ENCODE measurements at places on chromosomes 12 and 14.

DNA sequence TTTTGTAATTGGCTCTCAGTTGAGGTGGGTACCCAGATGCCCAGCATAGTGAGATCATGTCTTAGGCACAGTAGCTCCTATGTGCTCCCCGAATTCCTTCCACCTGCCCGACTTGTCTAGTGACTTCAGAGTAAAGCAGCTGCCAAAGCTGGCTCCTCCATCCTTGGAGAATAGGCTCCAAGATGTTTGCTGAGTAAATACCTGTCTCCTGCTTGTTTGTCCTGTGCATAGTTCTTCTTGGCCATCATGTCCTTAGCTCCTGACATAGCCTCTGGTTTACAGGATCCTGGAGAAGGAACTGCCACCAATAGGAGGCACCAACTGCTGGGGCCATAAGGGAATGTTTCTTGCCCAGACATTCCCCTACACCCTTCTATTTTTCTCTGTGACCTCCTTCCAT lies 52.6 kb upstream of the CISTR start:
- no peak for DNase-seq

DNA sequence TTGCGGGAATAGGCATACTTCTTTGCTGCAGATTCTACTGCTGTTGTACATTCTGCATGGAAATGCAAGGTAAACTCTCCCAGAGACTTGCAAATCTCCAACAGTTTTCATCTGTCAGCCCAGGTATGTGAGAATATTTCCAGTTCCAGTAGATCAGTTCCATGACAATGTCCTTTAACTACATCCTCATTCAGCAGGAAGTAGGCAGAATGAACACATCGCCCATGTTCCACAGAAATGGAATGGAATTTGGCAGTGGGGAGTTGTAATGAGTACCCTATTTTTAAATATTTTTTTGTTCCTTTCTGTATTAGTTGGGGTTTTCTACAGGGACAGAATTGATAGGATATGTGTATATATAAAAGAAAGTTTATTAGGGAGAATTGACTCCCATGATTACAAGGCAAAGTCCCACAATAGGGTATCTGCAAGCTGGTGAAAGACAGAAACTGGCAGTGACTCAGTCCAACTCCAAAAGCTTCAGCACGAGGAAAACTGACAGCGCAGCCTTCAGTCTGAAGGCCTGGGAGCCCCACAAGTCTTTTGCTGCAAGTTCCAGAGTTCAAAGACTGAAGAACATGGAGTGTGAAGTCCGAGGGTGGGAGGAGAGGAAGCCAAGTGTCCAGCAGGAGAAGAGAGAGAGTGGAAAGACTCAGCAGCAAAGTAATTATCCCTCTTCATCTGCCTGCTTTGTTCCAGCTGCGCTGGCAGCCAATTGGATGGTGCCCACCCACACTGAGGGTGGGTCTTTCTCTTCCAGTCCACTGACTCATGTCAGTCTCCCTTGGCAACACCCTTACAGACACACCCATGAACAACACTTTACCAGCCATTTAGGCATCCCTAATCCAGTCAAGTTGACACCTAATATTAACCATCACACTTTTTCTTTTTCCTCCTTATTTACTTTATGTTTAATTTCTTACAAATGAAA lies 110.4 kb upstream of the SCAF11 start:
- peak; percentile 16 for DNase-seq

DNA sequence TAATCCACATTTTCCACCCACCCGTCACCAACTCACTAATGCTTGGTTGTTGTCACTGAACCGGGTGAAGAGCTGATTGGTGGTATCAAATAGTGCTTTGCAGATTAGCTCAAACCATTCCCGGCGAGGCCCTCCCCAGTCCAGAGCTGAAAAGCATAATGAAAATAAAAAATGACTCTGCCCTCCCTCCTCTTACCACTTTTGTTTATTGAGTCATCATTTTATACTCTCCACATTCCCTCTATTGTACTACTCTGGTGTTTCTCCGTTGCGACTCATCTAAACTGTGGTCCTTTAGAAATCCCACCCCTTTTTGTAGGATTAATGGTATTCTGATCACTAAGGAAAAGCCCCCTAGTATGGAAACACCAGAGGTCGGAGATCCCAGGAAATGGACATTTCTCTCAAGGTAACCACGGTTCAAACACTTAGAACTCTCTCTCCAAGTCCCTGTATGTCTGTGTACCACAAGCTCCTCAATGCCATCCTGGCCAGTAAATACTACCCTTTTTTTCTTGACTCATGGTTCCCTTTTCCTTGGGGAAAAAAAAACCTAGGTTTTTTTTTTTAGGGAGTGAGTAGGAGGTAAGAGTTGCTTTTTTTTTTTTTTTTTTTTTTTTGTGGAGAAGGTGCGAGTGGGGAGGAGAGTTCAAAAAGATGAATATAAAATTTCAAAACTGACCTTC lies 42.0 kb downstream of the AREL1 start:
- no peak for DNase-seq

- DNase-seq = no peak
These were observed 37.1 kb downstream of the ITPR2 start for GRCh38 chr12:26795910-26796309.

DNA sequence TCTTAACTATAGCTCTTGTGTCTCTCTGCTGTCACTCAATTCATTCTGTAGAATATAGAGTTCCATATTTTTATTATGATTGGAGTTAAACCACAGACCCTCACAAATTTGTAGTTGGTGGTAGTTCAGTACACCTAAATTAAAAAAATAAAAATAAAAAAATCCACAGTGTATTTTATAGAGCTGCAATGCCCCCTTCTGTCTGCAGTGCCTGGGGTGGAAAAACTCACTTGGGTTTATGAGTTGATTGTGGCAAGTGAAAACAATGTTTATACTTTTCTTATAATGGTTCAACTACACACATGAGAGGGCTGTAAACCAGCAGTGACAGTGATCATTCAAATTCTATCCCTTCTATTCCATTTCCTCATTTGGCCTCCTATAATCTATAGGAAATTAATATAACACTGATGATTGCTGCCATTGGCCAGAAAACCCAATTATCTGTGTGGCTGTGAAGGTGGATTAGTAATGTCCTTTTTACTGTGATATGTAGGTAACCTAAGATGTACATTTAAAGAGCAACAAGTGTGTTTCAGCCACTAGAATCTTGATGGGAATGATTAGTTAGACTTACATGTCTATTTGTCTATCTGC lies 166.9 kb upstream of the LRIG3 start:
- no peak for DNase-seq

DNA sequence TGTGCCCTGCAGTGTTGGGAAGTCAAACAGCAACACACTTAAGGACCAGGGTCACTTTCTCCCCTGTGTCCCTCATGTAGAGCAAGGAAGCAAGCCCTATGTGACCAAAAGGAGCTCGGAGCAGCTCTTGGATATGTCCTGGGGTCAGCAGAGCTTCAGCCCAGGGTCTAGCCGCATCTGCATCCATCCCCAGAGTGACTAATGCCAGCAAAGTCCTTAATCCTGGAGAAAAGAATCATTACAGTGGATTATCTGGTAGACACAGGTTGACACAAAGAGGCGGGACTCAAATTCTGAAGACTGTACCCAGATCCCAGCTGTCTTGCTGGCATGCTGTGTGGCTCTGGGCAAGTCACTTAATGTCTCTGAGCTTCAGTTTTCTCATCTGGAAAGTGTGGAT lies 239.1 kb upstream of the PWP1 start:
- no peak for DNase-seq

DNA sequence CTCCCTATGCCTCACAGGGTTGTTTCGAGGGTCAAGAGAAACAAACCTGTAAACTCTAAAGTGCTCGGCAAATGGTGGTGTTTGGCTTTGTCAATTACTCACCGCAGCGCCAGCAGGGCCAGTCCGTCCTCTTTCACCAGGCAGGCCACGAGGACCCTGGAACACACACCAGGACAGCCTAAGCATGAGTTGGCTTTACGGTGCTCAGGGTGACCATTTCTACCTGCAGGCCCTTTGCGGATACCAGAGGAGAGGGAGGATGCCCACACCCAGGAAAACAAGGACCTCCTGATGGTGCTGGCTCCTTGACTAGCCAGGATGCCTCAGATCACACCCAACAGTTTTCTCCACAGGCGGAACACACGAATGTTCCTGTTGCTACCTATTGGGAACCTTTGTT lies 11.5 kb downstream of the COL2A1 start:
- no peak for DNase-seq

- peak; percentile 58 for DNase-seq
These were observed at the start of gene EFS for GRCh38 chr14:23365036-23365731. EFS (minus strand) TSS chr14:23365172; CDS start chr14:23365025, 147 bp downstream.

DNA sequence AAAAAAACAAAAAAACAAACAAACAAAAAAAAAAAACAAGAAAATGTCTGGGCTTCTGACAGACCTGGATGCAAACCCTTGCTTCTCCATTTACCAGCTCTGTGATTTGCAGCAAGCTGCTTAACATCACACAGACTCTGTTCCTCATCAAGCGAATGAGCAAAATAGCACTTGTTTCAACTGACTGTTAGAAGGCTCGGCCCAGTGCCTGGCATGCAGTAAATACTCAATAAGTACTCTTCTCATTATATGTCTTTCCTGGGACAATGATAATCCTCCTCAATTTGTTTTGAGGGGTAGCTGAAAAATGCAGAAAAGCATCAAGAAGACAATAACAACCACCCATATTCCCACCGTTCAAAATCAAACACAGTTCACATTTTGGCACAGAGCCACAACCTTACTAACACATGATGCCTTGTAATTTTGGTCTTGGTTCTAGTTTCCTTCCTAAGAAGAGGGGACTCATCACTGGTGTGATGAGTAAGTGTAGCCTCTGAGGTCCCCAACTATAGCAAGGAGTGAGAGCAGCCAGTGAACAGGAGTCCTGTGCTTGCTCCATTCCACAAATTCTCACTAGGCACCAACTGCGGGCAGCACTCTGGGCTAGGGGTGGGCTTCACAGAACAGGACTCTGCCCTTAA lies 60.4 kb downstream of the TTC7B start:
- no peak for DNase-seq

- no peak for DNase-seq
These were observed 666 bp upstream of the DERA start for GRCh38 chr12:15910468-15910863.

DNA sequence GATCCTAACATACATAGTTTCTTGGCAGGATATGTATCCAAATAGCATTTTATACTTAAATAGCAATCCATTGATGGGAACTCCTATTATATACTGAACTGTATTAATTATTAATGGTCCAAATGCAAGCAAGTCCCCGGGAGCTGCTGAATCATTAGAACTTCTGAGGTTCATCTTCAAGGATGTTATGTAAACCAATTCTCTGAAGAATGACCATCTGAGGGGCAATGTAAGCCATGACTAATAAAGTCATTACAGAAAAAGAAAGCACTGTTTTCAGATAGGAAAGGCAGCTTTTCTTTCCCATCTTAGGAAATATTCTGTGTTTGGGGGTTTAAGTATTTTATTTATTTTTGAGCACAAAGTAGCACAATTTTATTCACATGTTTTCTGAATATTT lies 166.1 kb upstream of the SLC16A7 start:
- no peak for DNase-seq

GRCh38 chr14:66152302-66152701 lies 333.9 kb upstream of the CCDC196 start:
- DNase-seq = no peak

DNA sequence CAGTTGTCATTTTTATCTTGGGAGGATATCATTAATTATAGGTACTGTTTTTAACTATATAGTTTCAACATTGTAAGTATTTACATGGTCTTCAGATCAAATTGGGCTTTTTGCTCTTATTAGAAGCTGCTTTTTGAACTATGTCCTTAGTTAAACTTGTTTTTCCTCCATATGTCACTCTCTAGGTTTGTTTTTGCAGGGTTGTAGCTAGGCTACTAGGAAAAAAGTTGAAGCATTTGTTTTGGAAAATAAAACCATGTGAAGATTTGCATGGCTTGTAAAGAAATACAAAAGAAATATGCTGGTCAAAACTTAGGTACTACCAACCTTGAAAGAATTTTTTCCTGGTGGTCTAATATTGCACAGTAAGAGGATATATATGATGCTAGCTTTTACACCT lies 3.4 kb downstream of the ARID2 start:
- DNase-seq = no peak

- DNase-seq = no peak
These were observed 1076.7 kb downstream of the TMTC2 start for GRCh38 chr12:83763425-83763824.

DNA sequence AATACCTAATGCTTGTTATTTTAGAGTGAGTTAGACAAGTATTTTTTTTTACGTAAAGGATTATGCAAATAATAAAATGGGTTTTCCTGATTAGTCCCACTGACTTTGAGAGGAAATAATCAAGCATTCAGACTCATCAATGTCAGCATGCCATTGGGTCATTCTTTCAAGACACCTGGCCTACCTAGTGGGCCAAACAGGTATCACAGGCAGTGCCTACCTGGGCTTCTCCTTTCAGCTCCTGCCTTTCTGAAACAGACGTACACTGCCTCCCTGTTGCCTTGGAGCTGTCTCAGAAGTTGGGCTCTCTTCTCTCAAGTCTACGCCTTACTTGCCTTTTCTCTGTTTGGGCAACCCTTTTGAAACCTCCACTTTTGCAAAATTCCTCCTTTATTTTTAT lies 545.6 kb downstream of the SNAPC1 start:
- DNase-seq = peak; percentile 45

- no peak for DNase-seq
These were observed 165.8 kb downstream of the ESRRB start for GRCh38 chr14:76541594-76542219.

DNA sequence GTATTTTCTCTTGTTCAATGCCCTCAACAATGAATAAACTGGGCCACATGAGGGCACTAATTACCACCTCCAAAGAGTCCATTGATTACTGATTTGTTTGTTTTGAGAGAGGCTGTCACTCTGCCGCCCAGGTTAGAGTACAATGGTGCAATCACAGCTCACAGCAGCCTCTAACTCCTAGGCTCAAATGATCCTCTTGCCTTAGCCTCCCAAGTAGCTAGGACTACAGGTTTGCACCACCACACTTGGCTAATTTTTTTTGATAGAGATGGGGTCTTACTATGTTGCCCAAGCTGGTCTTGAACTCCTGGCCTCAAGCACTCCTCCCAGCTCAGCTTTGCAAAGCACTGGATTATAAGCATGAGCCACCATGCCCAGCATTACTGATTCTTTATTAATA lies 28.3 kb upstream of the SYCP3 start:
- DNase-seq = no peak

DNA sequence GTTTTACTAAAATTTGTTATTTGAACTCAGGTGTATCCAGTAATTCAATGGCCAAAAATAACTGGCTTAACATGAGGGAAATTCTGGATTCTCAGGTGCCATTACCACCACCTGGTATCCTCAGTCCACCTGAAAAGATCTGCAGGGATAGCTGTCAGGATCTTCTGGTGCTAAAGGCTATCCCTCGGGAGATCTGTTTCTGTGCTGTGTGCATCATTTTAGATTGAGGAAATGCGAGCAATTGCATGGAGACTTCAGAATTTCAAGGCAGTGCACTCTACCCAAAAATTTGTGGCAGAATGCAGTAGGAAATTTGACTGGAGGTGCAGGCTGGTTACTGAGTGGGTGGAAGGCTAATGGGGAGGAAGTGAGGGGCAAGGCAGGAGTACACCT lies 26.4 kb downstream of the ZCCHC8 start:
- no peak for DNase-seq

- peak; percentile 80 for DNase-seq
These were observed 754 bp downstream of the KRT18 start for GRCh38 chr12:52949413-52950331.

GRCh38 chr12:49990273-49990672 lies 17.5 kb downstream of the AQP6 start:
- DNase-seq = no peak

- no peak for DNase-seq
These were observed 8.4 kb upstream of the KRT6A start for GRCh38 chr12:52501490-52501889.

GRCh38 chr12:101781834-101782233 lies 42.6 kb upstream of the SYCP3 start:
- no peak for DNase-seq

Data from iPS-NIHi11 (cell line).